ENCODE measurements at places on chromosomes 11 and 22.

DNA sequence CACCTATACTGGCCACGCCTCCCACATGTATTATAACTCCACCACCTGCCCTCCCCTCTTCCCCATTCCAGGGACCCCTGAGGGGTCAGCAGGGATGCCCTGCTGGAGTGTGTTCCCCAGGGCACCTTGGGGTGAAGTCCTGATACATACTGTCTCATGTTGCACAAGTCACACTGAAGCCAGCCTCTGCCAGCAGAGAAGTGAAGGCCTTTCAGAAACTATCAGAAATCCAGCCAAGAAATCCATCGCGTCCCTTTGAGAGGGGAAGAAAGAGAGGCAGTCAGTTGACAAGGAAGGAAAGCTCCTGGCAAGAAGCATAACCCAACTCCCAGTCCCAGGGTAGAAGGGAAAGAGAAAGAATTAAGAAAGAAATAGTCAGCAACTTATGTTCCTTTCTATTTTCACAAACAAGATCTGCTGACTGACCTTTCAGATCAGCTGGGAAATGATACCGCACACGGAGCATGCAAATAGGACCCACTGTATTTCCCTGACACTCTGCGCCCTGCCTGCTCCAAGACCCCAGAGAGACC, 45.2 kb downstream of the SC5D start:
- DNase-seq = no peak

- DNase-seq = no peak
Observed at GRCh38 chr22:42343121-42343454, 72.6 kb upstream of the TCF20 start.

GRCh38 chr22:41367039-41367679, 14.6 kb upstream of the TEF start:
- DNase-seq = peak; percentile 95

GRCh38 chr11:47589977-47590861, 3.7 kb downstream of the FAM180B start:
- no peak for DNase-seq

DNA sequence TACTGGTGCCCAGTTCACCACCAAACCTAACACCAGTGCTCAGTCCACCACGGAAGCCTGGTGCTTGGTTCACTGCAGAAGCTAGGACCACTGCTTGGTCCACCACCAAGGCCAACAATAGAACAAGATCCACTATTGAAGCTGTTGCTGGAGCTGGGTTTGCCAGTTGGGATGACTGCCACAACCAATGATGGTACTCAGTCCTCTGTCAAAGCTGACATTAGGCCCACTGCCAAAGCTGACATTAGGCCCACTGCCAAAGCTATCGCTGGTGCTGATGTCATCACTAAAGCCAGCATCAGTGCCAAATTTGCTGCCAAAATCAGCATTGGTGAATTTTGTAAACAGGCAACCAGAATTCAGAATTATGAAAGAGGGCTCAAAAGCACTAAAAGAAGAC, 1850.2 kb upstream of the RAG2 start:
- no peak for DNase-seq

- no peak for DNase-seq
Observed at GRCh38 chr11:46850829-46851380, 4.8 kb upstream of the CKAP5 start.

GRCh38 chr11:72576243-72576595, 98.0 kb downstream of the PDE2A start:
- DNase-seq = no peak

- no peak for DNase-seq
Observed at GRCh38 chr11:1567052-1567720, 4.9 kb downstream of the DUSP8 start.
